ENCODE measurements at places on chromosomes 6 and 20.

- no peak for DNase-seq
Measured at GRCh38 chr6:55992546-55992945, 117.2 kb upstream of the BMP5 start.

DNA sequence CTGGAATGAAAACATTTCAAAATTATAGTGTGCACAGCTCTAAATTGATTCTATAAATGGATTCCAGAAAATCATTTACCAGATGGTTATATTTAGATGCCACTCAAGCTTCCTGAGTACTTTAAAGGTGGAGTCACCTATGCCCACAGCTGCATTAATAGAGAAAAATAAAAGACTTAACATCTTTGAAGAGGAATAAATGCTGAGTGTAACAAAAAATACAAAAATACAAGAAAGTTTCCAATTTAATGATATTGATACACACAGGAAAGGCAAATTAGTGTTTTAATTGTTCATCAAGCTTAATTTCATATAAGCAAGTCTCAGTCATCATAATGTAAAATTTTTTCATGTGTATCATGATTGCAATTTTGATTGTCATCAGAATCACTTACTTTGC is 89.5 kb upstream of the MANEA start:
- DNase-seq: no peak

DNA sequence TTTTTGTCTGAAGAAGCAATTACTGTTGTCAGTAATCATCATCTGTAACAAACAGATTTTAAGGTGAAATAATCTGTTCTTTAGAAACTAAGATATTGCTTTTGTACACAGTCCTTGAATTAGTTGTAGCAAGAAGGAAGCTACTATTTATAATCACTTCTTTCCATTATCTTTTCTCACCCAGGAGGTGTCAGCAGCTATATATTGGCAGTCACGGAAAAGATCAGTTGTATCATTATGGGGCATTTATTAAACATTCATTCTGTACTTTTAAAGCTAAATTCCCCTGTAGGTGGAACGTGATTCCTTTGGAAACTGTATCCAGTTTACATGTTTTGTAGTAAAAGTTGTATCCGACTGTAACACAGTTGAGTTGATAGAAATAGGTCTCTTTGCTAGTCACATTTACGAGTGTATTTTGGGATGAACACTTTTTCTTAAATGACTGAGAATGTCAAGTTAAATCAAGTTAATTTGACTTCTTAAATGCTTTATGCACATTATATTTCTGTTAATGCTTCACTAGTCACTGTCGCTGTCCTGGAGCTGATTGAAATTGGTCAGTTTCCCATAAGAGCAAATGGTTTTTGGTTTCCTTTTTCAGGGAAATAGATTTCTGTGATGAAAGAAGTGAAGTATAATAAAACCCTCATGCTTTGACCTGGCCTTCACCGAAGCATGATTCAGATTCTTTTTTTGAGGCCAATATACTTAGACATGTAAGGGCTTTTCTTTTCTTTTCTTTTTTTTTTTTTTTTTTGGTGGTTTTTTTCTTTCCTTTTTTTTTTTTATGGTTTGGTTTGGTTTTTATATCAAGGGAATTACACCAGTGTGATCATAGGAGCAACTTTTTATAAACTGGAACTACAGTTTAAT is 5.1 kb downstream of the QKI start:
- no peak for DNase-seq

GRCh38 chr6:56370561-56371211 is 123.3 kb upstream of the COL21A1 start:
- DNase-seq: no peak

GRCh38 chr6:39184906-39185580 is 44.2 kb downstream of the KCNK5 start:
- DNase-seq: no peak

GRCh38 chr20:45853484-45853883 is 3.7 kb downstream of the ACOT8 start:
- no peak for DNase-seq

GRCh38 chr6:105493736-105494135 is 90.9 kb upstream of the PREP start:
- DNase-seq: no peak

DNA sequence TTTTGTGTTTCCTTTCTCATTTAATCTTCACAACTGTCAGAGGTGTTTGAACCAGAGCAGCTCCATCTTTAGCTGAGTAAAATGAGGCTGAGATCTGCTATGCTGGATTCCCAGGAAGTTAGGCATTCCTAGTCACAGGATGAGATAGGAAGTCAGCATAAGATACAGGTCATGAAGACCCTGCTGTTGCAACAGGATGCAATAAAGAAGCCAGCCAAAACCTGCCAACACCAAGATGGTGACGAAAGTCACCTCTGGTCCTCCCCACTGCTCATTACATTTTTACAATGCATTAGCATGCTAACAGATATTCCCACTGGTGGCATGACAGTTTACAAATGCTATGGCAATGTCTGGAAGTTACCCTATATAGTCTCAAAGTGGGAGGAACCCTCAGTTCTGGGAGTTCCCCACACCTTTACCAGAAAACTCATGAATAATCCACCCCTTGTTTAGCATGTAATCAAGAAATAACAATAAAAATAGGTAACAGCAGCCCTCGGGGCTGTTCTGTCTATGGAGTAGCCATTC is 262.2 kb upstream of the FERMT1 start:
- no peak for DNase-seq

DNA sequence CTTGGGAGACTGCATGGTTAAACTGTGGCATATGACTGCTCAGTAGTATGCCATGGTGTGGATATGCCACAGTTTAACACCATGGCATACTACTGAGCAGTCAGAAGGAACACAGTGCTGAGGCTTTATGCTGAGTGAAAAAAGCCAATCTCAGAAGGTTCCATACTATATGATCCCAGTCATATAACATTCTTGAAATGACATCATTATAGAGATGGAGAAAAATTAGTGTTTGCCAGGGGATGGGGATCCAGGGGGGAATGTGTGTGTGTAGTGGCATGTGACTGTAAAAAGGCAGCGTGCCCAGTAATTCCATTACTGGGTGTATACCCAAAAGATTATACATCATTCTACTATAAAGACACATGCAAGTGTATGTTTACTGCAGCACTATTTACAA is 85.8 kb downstream of the FOXF2 start:
- DNase-seq: no peak

DNA sequence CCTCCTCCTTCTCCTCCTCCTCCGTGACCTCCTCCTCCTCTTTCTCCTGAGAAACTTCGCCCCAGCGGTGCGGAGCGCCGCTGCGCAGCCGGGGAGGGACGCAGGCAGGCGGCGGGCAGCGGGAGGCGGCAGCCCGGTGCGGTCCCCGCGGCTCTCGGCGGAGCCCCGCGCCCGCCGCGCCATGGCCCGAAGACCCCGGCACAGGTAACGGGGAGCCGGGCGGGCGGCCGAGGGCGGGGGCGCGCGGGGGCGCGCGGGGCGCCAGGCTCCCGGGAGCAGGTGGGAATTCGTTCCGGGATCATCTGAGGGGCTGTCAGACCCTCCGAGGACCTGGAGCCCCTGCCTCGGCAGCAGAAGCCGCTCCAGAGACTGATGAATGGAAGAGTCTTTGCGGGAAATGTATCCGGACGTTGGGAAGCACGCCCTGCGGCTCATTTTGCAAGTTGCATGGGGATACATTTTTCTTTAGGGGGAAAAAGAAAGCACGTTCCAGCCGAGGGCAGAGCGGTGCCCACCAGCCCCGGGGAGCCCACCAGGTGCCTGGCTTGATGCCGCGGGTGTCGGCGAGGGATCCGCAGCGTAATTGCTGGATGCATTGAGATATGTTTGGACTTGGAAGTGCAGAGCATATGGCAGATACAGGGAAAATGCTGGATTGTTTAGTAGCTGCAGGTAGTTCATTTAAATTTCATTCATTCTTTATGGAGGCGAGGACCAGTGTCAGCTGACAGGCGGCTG is 394 bp downstream of the MYB start:
- DNase-seq: no peak

- DNase-seq: no peak
Measured at GRCh38 chr20:31758521-31758920, 19.4 kb downstream of the TPX2 start.

GRCh38 chr6:42688281-42688680 is 34.1 kb downstream of the PRPH2 start:
- no peak for DNase-seq

DNA sequence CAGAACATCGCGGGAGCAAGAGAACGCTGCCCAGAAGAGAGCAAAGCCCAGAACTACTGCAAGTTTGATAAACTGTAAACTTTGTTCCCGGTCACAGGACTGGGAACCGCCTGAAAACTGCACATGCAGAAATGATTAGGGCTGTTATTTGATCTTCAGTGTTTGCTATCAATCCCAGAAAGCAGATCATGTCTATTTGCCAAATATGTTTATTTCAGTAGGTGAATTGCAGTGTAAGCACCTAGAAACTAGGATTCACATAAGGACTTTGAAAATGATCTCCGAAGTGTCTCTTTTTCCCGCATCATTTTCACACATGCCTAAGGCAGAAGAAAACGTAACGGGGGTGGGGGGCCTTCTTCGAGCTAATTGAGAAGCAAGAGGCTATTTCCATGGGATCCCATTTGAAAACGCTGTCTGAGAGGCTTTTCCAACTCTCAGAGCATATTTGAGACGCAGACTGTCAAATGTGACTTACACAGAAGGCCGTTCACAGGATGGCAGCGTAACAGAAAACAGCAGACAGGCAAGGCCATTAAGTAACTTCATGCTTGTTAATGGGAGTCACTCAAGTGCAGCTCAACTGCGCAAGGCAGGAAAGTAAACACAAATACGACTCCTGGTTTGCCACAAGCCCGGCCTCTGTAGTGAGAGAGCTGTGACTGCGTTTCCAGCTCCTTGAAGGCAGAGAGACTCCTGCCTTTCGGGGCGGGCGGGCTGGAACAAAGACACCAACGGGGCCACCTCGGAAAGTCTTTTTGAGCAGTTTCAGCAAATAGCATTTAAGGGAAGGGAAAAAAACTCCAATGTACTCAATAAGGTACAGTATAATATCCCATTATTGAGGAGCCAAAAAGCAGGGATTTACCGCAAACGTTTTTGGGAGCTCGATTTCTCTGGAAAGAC is 144.7 kb upstream of the ZNF217 start:
- DNase-seq: no peak

DNA sequence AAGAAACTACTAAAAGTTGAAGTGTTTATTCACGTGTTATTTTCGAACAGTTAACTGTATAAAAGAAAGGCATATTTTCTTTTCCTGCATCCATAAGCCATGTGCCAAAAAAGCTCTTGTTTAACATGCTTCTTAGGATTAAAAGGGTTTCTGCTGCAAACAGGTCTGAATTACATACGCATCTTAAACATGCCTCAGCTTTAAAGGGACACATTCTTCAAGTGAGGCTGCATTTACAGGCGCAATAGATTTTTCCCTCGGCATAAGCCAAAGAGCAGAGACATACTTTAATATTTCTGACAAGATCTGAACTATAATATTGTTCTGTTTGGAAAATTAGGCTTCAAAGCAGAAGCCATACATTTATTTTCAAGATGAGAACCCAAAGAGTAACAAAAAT is 39.4 kb downstream of the PDE7B start:
- DNase-seq: no peak

GRCh38 chr20:14617123-14617522 is 279.7 kb upstream of the FLRT3 start:
- DNase-seq: no peak

DNA sequence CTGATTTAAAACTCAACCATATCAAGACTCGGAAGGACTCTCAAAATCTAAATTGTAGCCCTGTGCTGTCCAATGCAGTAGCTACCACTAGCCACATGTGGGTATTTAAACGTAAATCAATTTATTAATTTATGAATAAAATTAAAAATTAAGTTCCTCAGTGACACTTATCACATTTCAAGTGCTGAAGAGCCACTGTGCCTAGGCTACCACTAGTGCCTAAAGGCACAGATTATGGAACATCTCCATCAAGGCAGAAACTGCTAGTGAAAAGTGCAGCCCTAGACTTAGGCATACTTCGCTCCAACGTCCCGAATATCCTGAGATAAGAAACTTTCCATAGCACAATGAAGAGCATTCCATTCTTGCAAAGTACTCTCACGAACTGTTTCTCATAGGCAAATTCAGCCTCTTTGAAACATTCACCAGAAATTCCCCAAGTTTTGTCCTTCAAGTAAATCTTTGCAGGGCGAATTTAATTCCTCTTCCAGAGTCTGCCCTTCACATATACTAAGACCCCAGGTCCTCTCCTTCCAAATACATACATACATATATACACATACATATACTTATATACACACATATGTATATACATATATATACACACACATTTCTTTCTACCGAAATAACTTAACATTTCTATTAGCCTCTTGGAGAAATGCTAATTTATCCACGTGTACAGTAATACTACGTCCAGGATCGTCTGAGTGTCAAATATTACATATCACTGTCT is 1.3 kb downstream of the SUPT3H start:
- DNase-seq: no peak

DNA sequence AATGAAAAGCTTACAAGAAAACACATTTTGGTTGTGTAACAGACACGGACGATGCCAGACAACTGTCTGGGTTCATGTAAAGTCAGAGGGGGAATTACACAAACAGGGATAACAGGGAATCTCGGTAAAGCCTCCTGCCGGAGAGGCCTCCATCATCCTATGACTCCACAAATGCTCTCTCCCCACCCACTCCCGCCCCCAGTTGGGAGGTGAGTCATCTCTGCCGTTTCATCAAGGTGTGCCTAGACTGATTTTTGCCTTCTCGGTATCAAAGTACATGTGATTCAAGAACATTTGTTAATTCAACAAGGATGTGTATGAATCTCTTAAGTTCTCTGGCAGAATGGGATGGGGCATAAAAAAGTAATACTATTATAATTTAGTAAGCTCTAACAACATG is 304.9 kb upstream of the PRDM1 start:
- no peak for DNase-seq

- DNase-seq: no peak
Measured at GRCh38 chr20:47531458-47531857, 29.8 kb downstream of the NCOA3 start.

GRCh38 chr6:81748994-81749393 is 3.5 kb downstream of the TENT5A start:
- no peak for DNase-seq

DNA sequence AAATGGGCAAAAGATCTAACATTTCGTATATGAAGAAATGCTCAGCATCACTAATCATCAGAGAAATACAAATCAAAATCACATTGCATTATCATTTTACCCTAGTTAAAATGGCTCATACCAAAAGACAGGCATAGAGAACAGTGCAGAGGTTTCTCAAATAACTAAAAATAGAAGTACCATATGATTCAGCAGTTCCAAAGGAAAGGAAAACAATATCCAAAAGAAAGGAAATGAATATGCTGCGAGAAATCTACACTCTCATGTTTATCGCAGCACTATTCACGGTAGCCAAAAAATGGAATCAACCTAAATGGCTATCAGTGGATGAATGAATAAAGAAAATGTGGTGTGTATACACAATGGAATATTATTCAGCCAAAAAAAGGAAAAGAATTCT is 63.5 kb downstream of the VTA1 start:
- no peak for DNase-seq

GRCh38 chr6:33977606-33978411 is 168.1 kb downstream of the GRM4 start:
- no peak for DNase-seq

Measured in stimulated activated CD8-positive, alpha-beta memory T cell treated with anti-CD3 and anti-CD28 coated beads, Interleukin-15, amount 100 ng/mL, for 48 hours (primary cell).